ENCODE measurements at places on chromosomes 12 and 14.
A peak's percentile ranks its signal among the peaks of the same experiment; 100 is the strongest.

- no peak for DNase-seq
These were observed 118.3 kb downstream of the SLC25A47 start for GRCh38 chr14:100441271-100441947.

DNA sequence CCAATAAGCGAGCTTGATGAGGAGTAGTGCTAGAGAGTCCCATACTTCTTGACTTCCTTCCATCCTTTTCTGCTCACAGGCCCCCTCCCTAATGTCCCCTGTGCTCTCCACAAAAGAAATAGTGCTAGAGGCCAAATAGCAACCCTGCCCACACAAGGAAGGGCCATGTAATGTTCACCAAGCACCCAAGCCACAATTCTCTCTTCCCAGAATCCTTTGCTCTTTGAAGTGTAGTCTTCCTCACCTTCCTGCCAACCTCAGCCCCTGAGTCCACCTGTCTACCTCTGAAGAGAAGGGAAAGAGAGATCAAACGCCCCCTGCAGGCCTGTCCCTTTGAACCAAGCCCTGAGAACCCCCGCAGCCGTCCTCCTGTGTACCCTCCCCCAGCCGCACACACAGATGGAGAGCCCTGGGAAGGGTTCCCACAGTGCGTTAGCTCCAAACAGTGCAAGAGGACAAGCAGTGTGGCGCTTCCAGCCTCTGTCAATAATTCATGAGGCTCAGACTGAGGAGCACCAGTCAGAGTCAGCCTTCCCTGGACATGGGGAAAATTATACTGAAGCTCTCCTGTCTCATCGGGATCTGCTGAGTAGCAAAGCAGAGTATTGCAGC, 1.9 kb upstream of the DHRS4 start:
- DNase-seq, result no peak

DNA sequence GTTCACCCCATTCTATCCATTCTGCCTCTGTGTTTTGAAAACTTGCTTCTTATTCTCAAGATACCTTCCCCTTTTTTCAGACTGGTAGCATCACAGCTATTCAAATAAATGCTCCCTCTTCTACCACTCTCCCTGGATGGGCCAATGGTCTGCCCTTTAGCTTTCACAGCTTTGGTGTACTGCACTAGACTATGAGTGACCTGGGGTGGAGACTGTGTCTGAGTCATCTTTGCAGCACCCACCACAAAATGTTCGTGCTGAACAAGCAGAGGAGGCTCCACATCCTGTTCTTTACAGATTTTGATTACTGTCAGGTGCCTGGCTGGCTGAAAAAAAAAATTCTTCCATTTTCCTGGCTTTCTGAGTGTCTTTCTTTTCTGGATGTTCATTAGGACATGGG, 1104.1 kb upstream of the TMEM132C start:
- no peak for DNase-seq

- peak; percentile 16 for DNase-seq
These were observed 739.9 kb downstream of the SLC16A7 start for GRCh38 chr12:60335745-60336144.

GRCh38 chr12:124185971-124186686, 108.8 kb upstream of the RFLNA start:
- DNase-seq, result no peak

DNA sequence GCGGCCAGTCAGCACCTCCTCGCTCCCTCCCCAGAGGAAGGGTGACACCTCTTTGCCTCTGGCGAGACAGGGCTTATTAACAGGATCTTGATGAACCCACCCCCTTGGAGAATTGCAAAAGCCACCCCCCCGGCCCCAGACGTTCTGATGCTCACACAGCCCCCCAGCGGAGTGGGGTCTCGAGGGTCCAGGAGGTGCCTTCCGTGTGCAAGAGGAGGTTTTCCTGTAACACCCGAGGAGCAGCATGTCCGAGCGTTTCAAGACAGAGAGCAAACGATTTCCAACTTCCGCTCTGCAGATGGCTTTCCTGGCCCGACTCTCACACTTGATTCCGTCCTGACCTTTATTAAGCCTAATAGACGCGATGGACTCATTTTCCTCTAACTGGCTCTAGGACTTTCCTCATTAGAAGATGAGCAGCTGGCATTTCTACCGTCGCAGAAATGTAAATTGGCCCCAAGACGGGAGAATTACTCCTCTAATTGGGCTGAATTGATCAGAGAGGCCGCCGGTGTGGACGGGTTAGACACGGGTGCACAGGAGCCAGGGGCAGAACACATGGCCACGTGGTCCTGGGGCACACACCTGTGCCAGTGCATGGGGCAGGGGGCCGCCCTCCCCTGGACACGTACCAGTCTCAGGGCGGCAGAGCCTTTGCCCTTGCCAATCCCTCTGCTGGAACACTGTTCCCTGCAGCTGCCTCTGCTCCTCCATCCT, 84.4 kb downstream of the NOC4L start:
- DNase-seq, result no peak

GRCh38 chr14:72154645-72155378, 222.6 kb downstream of the RGS6 start:
- no peak for DNase-seq

DNA sequence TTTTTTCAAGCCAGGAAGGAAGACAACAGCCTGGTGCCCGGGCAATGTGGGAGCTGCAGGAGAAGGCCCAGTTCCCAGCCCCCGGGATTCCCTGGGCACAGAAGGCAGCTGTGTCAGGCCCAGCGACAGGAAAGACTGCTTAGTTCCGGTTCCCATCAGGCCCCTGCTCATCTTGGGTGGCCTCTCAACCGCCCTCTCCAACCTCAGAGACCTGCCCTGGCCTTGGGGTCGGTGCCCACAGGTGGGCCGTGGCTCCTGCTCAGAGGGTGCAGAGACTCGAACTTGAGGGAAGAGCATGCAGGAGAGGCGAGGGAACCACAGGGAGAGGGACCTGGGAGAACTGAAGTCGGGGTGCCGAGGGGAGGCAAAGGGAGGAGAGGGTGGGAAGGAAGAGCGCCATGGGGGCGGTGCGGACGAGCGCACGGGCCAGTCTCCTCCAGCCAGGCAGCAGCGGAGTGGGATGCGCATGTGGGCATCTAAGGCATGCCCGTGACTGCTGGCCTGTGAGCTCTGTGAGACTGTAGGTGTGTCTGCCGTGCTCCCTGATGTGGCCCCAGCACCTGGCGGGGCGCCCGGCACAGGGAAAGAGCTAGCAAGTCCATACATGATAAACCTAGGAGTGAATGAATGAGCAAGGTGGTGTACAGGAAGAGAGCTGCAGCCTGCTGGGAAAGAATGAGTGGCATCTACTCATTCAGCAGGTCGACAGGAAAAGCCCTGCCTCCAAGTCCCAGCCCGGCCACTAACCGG, 42.7 kb downstream of the SSH1 start:
- DNase-seq, result no peak

- no peak for DNase-seq
These were observed 63.8 kb upstream of the CAPRIN2 start for GRCh38 chr12:30818562-30818961.

Measured in glomerular endothelial cell (primary cell).